ENCODE measurements at places on chromosomes 2 and 18. TPM values are rescaled to one million over a fixed set of nuclear protein-coding genes. Genes with fewer than 3 reads are reported as not detected.

The RTP5 gene
- total RNA-seq, result not detected

The STRADB gene
- 44.7 TPM for total RNA-seq

The VWC2L gene
- not detected for total RNA-seq

The LRP2 gene
- total RNA-seq, result not detected

The OTOS gene
- not detected for total RNA-seq

The MEIS1 gene
- total RNA-seq, result 84.9 TPM

The ERFE gene
- 2.4 TPM for total RNA-seq

The CNTNAP5 gene
- not detected for total RNA-seq

The MC5R gene
- not detected for total RNA-seq

The SLC5A7 gene
- total RNA-seq, result not detected

The RAX gene
- not detected for total RNA-seq

The COLEC12 gene
- total RNA-seq, result 15.0 TPM

The L3MBTL4 gene
- not detected for total RNA-seq

The TTC39C gene
- total RNA-seq, result 21.2 TPM

The SP100 gene
- 104 TPM for total RNA-seq

The DYNAP gene
- total RNA-seq, result not detected

The ACYP2 gene
- total RNA-seq, result 5.9 TPM

The NEU2 gene
- not detected for total RNA-seq

The SERPINB13 gene
- not detected for total RNA-seq

The CDCA7 gene
- 0.66 TPM for total RNA-seq

The SERPINB4 gene
- total RNA-seq, result 0.14 TPM

The ALPI gene
- total RNA-seq, result not detected

The NR4A2 gene
- total RNA-seq, result 0.57 TPM

The KCNF1 gene
- total RNA-seq, result not detected

The ALLC gene
- not detected for total RNA-seq

The HJURP gene
- 56.3 TPM for total RNA-seq

The ZNF396 gene
- 1.8 TPM for total RNA-seq

The IL37 gene
- not detected for total RNA-seq

The C18orf54 gene
- 0.66 TPM for total RNA-seq

The ERMN gene
- under 0.01 TPM for total RNA-seq

The ANKRD62 gene
- not detected for total RNA-seq

The TMEM37 gene
- total RNA-seq, result 0.29 TPM

The RGPD4 gene
- not detected for total RNA-seq

The RAB6C gene
- total RNA-seq, result not detected

The TRIM54 gene
- total RNA-seq, result not detected

The C2orf81 gene
- total RNA-seq, result 1.6 TPM

The KCNIP3 gene
- 0.57 TPM for total RNA-seq

The EVA1A gene
- 51.3 TPM for total RNA-seq

The DRC1 gene
- not detected for total RNA-seq

The PDE1A gene
- not detected for total RNA-seq

The REG3A gene
- total RNA-seq, result not detected

The ABCB6 gene
- 24.8 TPM for total RNA-seq

The CMPK2 gene
- 0.22 TPM for total RNA-seq

The TDRD15 gene
- total RNA-seq, result not detected

The CKAP2L gene
- total RNA-seq, result 0.88 TPM

The FLACC1 gene
- total RNA-seq, result 1.4 TPM

The DNER gene
- total RNA-seq, result 13.7 TPM

The ARHGEF4 gene
- total RNA-seq, result 1.0 TPM

The ZNF521 gene
- total RNA-seq, result 41.8 TPM

Measured in placental pericyte (primary cell).